Stimulated activated naive CD8-positive, alpha-beta T cell treated with anti-CD3 and anti-CD28 coated beads, Interleukin-15, Interleukin-2, amounts not matched to agents 100 U/mL and 50 U/mL, for 24 hours (primary cell): ENCODE measurements at places on chromosomes 6 and 20.

DNA sequence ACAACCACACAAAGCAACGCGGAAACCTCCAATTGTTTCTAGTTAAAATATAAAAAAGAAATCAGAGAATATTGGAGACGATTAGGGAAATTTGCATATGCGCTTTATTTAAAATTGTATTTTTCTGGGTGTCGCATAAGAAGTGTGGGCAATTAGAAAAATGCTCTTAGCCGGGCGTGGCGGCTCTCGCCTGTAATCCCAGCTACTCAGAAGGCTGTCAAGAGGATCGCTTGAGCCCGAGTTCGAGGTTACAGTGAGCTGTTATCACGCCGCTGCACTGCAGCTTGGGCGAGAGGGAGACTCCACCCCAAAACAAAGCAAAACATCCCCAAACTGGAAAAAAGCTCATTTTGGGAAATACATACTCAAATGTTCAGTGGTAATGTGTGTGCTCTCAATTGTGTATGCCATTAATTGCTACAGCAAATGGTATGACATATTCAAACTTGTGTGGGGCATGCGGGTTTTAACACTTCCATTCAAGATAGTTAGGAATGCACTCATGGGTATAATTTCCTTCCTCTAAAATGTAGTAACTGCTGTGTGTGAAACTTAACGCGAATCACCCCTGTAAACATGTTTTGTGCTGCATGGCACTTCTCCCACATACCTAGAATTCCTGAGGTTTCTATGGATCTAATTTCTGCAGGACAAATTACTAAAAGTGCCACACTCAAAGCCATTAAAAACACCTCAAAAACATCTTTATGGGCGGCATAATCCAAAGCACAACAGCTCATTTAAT lies 54.7 kb upstream of the HFE start:
- peak; percentile 47 for DNase-seq

- no peak for DNase-seq
Measured at GRCh38 chr20:48923149-48923718, 1.7 kb downstream of the ARFGEF2 start.

DNA sequence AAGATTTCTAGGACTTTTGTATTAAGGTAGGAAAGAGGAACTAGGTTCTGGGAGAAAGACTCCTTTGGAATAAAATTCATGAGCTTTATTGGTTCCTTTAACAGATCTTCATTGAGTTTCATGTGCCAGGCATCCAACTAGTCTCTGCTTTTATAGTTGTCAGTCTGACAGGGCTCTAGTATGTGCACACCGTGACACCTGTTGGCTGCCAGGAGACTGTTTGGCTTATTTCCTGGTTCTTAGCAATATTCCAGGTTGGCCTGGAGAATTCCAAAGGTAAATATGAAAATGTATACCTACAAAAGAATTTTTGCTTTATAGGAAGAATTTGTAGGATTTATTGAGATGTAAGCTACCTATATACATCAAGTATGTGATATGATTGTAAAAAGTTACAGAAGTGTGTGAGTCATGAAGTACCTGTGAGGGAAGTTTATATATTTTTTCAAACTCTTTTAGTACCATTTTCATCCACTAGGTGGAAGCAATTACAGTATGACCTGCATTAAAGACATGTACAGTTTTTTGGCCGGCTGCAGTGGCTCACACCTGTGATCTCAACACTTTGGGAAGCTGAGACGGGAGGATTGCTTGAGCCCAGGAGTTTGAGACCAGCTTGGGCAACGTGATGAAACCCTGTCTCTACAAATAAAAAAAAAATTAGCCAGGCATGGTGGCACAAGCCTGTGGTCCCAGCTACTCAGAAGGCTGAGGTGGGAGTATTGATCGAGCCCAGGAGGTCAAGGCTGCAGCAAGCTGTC lies 35.2 kb downstream of the NDUFAF5 start:
- DNase-seq: no peak

DNA sequence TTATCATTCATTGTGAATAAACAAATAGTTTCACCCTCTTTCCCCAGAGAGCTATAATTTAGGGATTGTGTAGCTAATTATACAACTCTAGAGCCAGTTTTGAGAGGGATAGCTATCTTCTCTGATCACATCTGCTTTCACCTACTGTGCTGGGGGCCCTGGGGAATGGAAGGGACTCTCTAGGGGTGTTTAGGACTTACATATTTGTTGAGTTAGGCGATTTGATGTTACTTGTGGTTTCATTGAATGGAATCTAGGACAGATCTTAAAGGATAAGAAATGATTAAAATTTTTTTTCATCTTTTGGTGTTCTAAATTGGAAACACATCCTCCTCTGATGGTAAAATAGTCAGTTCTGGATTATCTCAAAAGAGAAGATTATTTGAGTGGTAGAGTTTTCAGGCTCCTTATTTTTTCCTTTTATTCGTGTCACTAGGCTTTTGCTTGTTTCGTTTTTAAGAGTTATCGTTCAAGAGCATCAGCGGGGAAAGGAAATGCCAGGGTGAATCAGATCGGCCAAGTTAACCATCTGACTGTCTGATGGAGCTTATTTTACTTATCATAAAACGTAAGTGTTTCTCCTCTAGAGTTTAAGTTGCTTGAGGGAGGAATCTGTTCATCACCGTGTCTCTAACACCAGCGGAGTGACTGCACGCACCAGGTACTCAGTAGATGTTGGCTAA lies 236.7 kb downstream of the FARS2 start:
- no peak for DNase-seq
